ENCODE measurements at places on chromosomes 7 and 10.

DNA sequence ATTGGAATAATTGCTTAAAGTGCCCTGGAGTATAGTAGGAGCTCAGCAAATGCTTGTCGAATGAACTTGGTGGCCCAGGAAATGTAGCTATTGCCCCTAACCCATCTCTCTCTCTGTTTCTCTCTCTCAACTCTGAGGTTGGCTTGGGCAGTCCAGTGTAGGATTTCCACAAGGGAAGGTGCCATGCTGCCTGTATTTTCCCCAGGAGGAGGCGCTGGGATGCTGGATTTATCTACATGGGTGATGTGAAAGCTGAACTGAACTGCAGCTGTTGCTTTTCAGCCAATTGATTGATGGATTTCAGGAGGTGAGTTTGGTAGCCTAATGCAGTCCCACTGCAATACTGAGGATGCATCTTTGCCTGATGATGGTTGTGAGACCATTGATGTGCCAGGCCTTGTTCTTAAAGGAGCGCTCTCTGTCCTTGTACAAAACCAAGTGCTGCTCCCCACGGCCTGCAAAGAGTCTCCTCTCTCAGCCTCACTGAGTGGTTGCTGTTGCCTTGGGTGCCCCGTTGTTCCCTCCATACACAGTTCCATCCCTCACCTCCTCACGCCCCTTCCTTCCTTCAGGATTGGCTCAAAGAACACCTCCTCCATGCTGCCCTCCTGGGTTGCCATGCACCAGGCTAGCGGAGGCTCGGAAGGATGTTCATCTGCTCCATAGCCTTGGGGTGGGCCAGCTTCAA is 200.6 kb downstream of the GLRX3 start:
- peak; percentile 61 for DNase-seq

DNA sequence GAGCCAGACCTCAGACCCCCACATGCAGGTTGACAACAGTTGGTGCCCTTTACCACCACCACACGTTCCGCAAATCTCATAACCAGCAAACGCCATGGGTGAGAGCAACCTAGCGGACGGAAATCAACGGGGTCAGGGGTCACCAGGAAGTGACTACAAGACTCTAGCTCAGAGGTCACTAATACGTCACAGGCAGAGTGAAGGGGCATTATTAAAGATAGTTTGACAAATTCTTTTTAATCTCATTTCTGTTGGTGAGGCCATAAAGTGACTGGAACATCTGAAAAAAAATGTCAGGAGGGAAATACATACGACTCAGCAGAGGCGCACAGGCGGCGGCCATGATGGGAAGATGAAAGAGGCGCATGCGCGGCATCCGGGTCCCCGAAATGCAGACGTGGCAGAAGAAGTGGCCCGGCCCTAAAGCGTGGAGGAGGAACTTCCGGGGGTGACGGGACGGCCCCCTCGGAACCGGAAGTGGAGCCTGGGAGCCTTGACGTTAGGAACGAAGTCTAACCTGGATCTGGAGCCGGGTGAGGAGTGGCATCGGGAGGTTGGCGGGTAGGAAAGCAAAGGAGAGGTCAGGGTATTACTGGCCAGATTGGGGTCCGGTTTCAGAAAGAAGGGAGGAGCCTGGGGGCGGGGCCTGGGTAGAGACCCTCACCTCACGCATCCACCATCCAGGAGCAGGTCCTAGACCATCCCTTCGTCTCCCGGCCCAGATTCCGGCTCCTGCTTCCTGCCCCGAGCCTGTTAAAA is at the start of gene SEC24C:
Gene SEC24C, plus strand, starts transcription at position 468 of the 759 bp plus-strand sequence. CDS start 2,461 bp downstream, outside the sequence.
- peak; percentile 97 for DNase-seq

- no peak for DNase-seq
These were observed 343.7 kb downstream of the RPS24 start for GRCh38 chr10:78377356-78377755.

DNA sequence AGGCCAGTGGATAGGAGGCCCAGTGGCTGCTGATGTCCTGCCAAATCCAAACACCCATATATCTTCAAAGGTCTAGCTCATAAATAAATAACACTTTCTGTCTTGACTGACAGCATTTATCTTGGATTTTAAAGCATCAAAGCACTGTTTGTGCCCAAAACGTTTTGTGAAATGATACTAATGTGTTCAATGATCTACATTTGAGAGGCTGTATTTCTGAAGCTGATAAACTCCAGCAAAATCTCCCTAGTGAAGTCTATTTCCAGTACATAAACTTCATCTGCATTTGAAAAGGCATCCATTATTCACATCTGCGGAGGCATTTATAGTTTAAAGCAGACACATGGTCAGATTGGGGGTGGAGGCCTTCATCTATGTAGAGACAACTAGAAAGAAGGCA is 276.3 kb downstream of the HPSE2 start:
- no peak for DNase-seq

Measured in body of pancreas (tissue), 4 donors.